ENCODE measurements at places on chromosomes 2 and 18. TPM values are rescaled to one million over a fixed set of nuclear protein-coding genes. Genes with fewer than 3 reads are reported as not detected.

The TMEM163 gene
- 0.93 TPM for total RNA-seq

- no peak for DNase-seq
These were observed 560.7 kb upstream of the CRIM1 start for GRCh38 chr2:35794796-35795450.

- no peak for DNase-seq
These were observed 8.3 kb downstream of the CTAGE1 start for GRCh38 chr18:22409445-22409844.

DNA sequence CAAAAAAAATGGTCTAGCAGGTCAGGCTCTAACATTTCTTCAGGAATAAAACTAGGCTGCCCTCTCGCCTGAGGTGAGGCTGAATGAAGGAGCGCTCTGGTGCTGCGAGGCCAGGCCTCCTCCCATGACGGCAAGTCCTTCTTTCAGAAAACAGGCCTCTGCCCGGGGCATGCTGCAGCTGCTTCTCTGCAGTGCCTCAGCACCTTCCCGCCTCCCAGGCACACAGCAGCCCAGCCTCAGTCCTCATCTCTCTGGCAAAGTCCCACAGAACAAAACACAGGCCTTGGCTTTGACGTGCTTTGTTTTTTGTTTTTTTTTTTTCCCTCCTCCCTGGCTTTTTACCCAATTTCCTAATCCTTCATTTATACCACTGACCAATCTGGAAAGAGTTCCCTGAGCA is 74.8 kb downstream of the BCL11A start:
- DNase-seq = no peak

DNA sequence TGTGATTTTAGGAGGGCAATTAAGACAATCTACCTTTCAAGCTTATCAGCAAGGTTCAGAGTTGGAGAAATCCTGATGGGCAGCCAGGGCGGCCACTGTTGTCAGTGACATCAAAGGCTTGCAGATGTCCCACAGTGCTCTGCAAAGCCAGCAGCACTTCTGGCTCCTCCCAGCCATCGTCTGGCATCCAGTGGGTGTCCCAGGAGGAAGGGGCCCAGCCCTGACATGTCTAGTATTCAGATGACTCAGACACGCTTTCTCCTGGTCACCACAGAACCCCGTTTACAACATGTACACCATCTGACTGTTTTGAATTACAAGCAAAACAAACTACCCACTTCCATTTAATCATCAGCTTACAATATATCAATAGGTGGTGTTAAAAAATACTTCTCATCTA is 61.4 kb downstream of the CYRIA start:
- DNase-seq = no peak

The FKBP7 gene
- 2.1 TPM for total RNA-seq

DNA sequence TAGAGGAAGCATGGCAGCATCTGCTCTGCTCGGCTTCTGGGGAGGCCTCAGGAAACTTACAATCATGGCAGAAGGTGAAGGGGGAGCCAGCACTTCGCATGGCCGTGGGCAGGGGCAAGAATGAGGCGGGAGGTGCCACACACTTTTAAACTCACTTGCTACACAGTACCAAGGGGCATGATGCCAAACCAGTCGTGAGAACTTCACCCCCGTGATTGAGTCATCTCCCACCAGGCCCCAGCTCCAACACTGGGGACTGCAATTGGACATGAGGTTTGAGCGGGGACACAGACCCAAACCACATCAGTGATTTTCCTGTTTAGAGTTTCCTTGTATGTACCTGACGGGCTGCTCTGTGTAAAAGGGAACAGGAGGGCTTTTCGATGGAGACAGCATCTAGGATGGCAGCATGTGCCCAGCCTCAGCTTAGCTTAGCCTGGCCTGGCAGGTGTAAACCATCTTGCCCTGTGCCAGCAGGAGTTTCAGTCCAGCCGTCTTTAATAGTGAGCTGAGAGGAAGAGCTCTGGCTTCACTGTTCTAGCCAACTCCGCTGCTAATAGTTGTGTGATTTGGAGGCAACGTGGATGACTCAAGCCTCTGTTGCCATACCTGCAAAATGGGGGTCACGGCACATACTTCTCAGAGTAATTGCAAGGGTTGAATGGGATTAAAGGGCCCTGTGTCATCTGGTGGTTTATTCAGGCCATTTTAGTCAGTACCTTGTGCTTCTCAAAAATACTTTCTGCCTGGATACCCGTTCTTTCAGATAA is 101.8 kb downstream of the ASAP2 start:
- DNase-seq = no peak

The UGT1A1 gene
- not detected for total RNA-seq

The CRYGC gene
- not detected for total RNA-seq

DNA sequence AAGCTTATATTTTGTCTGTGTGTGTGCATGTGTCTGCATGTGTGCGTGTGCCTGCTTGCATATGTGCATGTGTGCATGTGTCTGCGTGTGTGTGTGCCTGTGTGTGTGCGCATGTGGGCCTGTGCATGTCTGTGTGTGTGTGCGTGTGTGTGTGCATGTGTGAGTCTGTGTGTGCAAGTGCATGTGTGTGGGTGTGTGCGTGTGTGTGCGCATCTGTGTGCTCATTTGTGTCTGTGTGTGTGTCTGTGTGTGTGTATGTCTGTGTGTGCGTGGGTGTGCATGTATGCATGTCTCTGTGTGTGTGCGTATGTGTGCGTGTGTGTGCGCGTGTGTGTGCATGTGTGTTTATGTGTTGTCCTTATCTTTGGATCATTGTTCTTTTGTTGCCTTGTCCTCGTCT is 56.8 kb downstream of the DSC3 start:
- no peak for DNase-seq

The CENPA gene
- total RNA-seq = 32.1 TPM

GRCh38 chr18:9323750-9324445 is 10.7 kb upstream of the TWSG1 start:
- DNase-seq = no peak

The BMP10 gene
- total RNA-seq = not detected

DNA sequence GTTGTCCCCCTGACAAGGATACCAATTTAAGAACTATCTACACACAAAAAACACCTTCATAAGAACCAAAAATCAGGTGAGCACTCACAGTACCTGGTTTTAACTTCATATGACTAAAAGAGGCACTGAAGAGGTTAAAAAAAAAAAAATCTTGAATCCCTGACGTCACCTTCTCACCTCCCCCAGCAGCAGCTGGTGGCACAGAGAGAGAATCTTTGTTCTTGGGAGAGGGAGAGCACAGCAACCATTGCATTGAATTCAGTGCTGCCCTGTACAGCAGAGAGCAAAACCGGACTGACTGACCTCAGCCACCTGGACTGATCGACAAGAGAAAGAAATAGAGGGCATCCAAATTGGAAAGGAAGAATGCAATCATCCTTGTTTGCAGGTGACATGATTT is 566.0 kb downstream of the TMX3 start:
- DNase-seq = no peak

GRCh38 chr2:99933894-99934650 is 208.3 kb downstream of the AFF3 start:
- no peak for DNase-seq

DNA sequence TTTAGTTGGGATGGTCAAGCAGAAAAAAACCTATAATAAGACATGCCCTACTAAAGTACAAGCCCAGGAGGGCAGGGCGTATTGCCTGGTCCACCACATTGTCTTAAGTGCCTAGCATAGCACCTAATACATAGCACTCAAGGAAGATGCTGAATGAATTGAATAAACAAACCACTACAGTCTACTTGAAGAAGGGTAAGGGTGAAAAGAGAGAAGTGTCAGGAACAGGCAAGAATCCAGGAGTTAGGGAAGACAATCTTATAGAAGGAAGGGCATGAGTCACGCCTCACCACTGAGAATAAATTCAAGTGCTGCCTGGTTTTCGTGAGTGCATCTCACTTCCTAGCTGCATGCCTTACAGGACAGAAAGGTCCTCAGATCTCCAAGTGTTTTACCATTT is 13.9 kb downstream of the SLC19A3 start:
- DNase-seq = no peak

DNA sequence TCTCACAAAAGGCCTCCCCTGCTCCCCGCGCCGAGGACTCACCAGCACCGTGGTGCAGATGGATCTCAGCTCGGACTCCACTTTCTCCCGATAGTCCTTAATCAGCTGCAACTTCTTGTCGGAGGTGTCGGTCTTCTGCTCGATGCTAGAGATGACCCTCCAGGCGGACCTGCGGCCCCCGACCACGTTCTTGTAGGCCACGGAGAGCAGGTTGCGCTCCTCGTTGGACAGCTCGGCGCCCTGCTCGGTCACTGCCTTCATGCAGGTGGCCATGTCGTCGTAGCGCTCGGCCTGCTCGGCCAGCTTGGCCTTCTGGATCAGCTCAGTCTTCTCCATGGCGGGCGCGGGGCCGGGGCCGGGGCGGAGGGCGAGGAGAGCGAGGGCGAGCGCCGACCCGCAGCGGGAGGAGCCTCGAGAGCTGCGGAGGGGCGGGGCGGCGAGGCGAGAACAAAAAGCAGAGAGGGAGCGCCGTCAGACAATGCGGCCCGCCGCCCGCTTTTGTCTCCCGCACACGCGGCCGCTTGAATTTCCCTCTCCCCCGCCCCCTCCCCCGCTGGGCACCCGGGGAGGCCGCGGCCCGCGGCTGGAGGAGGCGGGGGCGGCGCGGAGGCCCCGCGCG is 571 bp downstream of the YWHAQ start:
- DNase-seq = peak; percentile 85

DNA sequence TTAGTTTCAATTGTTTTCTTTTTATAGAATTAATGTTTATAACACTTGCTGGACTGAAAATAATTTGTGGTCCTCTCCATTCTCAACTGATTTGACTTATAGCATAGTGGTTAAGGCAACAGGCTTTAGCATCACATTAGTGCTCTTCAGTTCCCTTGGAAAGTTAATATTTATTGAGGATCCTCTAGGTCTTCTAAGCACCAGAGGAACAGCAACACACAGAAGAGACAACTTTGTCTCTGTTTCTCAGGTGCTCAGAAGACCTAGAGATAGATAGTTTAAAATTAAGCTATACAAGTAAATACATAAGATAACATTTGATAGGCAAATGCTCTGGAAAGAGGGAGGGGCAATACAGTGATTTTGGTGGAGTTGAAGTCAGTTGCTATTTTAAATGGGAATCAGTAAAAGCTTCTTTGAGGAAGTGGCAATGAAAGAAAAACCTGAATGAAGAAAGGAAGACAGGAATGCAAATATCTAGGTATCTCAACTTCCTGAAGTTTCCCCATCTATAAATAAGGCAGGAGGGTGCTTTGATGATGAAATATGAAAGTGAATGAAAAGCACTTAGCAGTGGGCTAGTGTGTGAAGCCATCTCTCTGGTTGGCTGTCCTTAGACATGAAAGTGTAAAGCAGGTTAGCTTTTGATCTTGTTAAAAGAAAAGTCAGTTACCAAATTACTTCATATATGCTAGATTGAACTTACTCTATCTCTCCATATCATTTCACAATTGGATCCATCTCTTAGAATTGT is 7.9 kb downstream of the NEUROD1 start:
- no peak for DNase-seq
